Neural crest cell (in vitro differentiated cells): ENCODE measurements at places on chromosomes 16 and 17.
A peak's percentile ranks its signal among the peaks of the same experiment; 100 is the strongest.

DNA sequence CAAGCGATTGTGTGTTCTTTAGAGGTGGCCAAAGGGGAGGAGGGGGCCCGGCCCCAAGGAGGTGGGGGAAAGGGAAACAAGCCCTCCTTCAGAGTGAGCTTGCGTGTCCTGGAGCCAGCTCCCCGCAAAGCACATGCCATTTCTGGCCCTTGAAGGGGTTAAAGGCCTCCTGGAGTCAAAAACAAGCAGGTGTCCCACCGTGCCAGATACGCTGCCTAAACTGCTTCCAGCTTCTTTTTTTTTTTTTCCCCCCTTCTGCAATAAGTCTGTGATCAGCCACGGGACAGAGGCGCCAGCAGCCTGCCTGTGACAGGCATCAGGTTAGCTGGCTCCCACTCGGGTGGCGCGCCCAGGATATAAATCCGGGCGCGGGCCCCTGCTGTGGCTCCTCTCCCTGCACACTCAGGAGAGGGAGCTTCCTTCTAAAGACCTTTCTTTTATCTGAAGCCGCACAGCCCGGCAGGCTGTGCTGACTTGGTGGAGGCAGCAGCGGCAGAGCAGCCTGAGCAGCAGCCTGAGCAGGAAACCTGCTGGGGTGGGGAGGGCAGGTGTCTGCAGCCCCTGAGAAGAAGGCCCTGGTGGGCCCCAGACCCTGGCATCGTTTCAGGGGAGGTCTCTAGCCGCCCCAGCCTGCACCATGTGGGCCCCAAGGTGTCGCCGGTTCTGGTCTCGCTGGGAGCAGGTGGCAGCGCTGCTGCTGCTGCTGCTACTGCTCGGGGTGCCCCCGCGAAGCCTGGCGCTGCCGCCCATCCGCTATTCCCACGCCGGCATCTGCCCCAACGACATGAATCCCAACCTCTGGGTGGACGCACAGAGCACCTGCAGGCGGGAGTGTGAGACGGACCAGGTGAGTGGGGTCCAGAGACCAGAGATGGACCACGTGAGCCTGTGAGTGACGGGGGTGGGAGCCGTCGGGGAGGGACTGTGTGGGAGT is at the start of gene WFIKKN2:
WFIKKN2 (plus strand) TSS at position 286 of the 934 bp plus-strand sequence; CDS start at position 638, 352 bp downstream.
- DNase-seq, result no peak

DNA sequence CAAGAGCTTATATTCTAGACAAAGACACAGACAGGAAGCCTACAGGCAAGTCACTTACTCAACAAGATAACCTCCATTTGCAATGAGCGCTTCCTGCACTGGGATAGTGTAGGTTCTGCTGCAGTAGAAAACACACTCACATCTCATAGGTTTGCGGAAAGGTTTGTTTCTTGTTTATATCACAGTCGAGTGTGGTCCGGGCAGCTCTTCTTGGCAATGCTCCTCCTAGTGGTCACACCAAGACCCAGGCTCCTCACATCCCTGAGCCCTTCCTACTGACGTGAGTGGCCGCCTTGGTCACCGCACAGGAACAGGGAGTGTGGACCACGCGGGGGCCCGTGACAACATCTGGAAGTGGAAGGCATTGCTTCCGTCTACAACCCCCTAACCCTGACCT is 48.0 kb upstream of the RBFOX3 start:
- peak; percentile 39 for DNase-seq

- no peak for DNase-seq
Observed at GRCh38 chr17:41539071-41539492, 11.0 kb upstream of the KRT19 start.

- no peak for DNase-seq
Observed at GRCh38 chr17:27544350-27545131, 86.4 kb upstream of the LGALS9 start.

- no peak for DNase-seq
Observed at GRCh38 chr17:77332981-77333685, 192.4 kb downstream of the SEC14L1 start.
